Fibroblast of skin of scalp (primary cell): ENCODE measurements at places on chromosomes 6 and 20.

DNA sequence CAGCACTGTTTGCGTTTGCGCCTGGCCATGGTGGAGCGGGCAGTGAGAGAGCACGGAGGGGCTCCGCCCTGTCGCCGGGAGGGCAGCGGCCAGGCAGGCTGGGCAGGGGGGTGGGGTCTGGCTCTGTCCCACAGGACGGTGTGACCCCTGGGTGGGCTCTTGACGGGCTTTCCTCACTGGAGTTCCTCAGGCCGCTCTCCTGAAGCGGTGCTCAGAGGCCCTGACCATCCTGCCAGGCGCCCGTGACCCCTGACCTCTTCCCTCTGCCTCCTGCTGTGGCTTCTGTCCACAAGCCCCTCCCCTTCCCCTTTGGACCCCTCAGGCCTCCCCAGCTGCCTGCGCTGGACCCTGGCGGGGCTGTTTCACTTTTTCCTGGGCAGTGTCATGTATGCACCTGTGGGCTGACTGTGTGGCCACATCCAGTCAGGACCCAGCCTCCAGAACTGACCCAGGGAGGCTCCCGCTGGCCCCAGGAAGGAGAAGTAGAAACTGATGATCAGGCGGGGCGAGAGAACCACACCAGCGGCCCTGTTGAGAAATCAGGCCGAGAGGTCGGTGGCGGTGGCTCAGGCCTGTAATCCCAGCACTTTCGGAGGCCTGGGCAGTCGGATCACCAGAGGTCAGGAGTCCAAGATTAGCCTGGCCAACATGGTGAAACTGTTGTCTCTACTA, 1.2 kb downstream of the OGFR start:
- no peak for DNase-seq

DNA sequence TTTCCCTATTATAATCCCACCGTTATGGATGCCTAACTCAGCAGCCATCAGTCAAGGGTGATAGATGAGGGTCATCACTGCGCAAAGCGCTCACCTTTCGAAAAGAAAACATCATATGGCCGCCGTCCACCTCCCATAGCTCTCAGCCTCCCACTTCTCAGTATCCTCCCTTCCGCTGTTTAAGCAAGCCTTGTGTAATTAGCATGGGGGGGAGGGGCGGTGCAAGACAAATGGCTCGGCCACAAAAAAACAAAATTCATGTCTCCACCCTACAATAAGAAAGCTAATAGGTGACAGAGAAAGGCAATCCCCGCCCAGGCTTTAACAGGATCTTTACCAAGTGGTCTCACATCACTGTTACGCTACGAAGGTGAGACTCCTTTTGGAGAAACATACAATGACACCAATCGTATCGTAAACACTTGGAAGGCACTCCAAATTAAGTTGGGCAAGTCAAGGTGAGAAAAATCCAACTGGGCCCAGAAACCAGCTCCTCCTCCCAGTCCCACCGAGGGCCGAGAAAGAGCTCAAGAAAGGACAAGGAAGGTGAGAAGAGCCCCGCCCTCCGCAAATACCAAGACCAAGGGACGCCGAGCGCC, 645 bp downstream of the DDX39B start:
- DNase-seq, result peak; percentile 41

DNA sequence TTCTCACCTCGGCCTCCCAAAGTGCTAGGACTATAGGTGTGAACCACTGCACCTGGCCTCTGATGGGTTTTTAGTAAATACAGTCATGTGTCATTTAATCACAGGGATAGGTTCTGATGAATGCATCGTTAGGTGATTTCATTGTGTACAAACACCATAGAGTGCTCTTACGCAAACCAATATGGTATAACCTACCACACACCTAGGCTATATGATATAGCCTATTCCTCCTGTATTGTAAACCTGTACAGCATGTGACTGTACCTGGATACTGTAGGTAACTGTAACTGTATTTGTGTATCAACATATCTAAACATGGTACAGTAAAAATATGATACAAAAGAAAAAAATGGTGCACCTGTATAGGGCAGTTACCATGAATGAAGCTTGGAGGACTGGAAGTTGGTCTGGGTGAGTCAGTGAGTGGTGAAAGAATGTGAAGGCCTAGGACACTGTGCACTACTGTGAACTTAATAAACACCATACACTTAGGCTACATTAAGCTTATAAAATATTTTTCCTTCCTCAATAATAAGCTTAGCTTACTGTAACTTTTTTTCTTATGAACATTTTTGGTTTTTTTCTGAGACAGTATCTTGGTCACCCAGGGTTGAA, 10.0 kb downstream of the BICRAL start:
- DNase-seq, result no peak

- DNase-seq, result no peak
Measured at GRCh38 chr20:11083841-11084240, 410.0 kb upstream of the JAG1 start.

- DNase-seq, result no peak
Measured at GRCh38 chr20:46351357-46352058, 43.2 kb upstream of the CDH22 start.

- DNase-seq, result no peak
Measured at GRCh38 chr6:106214531-106214930, 111.0 kb downstream of the ATG5 start.

DNA sequence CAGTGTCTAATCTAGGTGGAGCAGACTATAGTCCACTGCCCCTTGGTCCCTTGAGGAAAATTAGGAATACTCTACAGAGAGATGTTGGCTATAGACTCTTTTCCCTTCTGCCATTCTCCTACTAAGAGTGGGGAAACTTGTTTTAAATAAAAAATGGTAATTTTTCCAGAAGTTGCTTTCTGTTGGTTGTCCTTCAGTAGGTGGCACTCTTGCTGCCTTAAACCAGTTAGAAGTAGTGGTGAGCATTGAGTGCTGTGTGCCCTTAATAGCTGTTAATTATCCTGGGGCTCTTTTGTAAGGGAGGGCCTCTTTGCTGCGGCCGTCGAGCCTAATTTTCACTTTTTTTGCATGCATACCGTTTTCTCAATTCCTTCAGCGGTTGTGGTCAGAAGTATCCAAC, 2.8 kb downstream of the CMTR1 start:
- DNase-seq, result no peak

DNA sequence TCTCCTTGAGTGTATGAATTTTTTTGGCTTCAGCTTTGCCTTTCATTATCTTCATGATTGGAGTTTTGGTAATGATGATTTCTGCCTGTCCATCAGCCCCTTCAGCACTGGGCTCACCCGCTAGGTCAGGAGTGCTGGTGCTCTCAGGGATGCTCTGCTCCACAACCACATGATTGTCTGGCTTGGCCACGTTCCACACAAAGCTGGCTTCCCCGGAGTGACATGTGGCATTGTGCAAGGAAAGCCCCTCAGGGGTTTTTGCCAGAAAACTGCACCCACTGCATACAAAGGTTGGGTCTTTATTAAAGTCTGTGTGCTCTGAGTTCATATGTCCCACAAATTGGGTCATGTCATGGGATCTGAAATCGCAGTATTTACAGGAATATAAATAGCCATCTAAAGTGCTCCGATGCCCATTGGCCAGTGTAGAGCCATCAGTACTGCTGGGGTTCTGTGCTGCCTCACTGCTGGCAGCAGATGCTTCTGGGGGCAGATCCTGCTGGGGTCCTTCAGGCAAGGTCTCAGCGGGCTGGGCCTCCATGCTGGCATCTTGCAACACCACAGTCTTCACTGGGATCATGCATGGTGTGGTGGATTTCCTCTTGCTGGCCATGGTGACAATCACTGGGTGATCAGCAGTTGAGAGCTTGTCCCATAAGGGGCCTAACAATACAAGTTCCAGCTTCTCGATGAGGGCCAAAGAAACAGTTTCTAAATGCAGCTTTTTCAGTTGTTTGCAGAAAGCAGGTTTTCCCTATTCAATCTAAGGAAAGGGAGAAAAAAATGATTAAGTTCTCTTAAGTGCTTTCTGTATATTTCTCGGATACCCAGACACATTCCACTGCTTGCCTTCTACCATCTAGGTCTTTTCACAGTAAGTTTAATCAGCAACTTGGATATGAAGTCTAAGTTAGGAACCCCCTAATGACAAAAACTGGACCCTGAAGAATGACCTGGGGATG, 67.2 kb downstream of the PLCG1 start:
- DNase-seq, result no peak

DNA sequence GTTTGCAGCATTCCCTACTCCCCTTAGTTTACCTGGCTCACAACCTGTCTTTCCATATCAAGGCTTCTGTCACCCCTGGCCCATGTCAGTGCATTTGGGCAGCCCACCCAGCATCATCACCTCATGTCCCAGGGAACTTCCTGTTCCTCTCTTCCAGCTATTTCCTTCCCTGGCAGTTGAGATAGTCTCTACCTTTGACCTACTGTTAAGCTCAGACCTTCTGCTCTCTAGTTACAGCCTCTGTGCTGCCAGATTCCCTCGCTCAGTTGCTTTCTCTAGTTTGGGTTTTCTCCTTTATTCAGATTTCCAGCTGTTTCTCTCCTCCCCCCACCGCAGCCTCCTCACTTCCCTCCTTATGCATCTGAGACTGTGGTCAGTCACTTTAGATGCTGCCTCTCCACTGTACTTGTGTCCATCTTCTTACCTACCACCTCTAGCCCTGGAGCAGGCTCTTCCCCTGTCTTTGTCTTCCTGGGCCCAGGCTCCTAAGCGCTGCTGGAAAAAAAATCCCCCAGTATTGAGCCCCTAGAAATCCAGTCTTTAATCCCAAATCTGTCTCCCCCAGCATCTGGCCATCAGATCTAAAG, 16.3 kb downstream of the PTPN1 start:
- DNase-seq, result no peak

- peak; percentile 55 for DNase-seq
Measured at GRCh38 chr20:11676630-11677287, 240.9 kb upstream of the BTBD3 start.

- DNase-seq, result no peak
Measured at GRCh38 chr6:148021699-148022098, 320.9 kb upstream of the SASH1 start.

DNA sequence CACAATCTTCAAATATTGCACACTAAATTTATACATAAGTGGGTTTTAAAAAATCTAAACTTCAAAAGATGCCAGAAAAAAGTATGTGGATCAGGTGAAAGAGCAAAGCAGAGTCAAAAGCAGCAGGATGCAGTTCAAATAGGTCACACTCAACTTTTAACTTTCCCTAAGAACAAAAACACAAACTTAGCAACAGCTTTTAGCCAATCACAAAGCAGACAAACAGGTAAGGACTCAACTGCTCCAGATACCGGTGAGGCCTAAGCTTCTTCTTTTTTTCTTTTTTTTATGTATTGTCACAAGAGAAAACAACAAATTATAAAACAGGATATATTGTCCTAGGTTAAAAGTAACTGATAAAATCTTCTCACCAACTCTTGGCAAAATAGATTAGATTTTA, 74.7 kb downstream of the SESN1 start:
- no peak for DNase-seq

- DNase-seq, result no peak
Measured at GRCh38 chr6:154757352-154758050, 24.3 kb downstream of the SCAF8 start.

DNA sequence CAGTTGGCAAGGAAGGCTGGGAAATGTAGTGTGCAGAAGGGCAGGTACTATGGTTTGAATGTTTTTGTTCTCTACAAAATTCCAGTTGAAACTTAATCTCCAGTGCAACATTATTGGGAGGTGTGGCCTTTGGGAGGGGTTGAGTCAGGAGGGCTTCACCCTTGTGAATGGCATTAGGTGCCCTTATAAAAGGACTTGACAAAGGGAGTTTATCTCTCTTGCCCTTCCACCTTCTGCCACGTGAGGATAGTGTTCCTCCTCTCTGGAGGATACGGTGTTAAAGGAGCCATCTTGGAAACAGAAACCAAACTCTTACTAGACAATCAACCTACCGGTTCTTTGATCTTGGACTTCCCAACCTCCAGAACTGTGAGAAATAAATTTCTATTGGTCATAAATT, 82.2 kb upstream of the LRFN2 start:
- no peak for DNase-seq

DNA sequence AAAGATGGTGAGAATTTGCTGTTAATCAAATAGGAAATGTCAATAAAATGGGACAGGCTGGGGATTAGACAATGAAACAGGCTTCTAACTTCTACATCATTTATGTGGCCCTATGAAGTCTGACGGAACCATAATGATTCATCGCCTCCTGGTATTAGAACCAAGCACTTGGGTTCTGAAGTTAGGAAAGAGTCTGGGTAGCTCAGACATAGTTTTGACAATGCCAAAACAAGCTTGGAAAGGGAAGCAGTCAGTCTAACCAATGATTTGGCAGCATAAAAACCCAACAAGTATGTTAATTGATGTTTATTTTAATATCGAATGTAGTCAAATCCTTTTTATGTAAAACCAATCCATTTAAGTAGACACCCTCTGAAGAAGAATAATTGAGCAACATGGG, 160.8 kb upstream of the RSPO3 start:
- DNase-seq, result no peak

GRCh38 chr6:154318721-154319120, 37.9 kb downstream of the IPCEF1 start:
- peak; percentile 48 for DNase-seq

DNA sequence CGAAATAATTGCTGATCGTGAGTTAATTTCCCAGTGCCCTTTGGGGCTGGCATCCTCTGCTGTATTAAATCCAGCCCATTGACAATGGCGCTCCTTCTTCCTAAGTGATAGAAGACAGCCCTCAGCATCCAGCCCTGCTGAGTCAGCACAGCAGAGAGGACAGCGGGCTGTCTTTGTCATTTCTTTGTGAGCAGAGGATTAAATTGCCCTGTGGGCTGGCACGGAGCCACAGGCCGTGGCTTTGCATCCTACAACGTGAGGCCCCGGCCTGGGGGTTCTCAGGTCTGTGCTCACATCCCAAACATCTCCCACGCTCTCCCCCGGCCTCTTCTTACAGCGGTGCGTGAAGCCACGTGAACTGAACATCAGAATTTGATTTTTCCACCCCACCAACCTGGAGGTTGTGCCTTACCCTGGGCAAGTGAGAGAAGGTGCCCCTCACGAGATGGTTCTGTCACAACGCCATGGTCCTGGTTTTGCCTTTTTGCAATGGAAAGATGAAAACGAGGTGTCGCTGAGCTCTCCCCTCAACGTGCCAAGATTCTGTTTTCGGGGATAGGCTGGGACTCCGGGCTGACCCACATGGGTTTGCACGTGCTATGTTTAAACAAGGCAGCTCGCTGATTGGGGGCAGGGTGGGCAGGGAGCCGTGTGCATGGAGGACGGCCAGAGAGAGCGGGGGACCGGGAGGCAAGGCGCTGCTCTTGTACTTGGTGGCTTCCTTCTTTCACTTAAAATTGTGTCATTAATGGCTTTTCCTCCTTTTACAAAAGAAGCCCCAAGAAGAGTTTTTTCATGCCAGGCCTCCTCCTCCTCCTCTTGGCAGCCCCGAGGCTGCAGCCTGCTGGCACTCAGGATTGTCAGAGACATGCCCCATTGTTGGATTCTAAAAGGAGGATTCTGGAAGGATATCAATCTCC, 19.5 kb downstream of the CDH4 start:
- peak; percentile 23 for DNase-seq
